ENCODE measurements at places on chromosomes 3 and 15. TPM values are rescaled to one million over a fixed set of nuclear protein-coding genes. Genes with fewer than 3 reads are reported as not detected.
A peak's percentile ranks its signal among the peaks of the same experiment; 100 is the strongest.

Gene SPINT1
- total RNA-seq = 3.2 TPM

Gene IL5RA
- total RNA-seq = not detected

Gene MYL3
- 3.2 TPM for total RNA-seq

Gene MYEF2
- total RNA-seq = 34.5 TPM

Gene CPNE9
- total RNA-seq = not detected

Gene CSPG4
- 90.4 TPM for total RNA-seq

Gene CLDN16
- total RNA-seq = not detected

Gene P2RY13
- 2.7 TPM for total RNA-seq

DNA sequence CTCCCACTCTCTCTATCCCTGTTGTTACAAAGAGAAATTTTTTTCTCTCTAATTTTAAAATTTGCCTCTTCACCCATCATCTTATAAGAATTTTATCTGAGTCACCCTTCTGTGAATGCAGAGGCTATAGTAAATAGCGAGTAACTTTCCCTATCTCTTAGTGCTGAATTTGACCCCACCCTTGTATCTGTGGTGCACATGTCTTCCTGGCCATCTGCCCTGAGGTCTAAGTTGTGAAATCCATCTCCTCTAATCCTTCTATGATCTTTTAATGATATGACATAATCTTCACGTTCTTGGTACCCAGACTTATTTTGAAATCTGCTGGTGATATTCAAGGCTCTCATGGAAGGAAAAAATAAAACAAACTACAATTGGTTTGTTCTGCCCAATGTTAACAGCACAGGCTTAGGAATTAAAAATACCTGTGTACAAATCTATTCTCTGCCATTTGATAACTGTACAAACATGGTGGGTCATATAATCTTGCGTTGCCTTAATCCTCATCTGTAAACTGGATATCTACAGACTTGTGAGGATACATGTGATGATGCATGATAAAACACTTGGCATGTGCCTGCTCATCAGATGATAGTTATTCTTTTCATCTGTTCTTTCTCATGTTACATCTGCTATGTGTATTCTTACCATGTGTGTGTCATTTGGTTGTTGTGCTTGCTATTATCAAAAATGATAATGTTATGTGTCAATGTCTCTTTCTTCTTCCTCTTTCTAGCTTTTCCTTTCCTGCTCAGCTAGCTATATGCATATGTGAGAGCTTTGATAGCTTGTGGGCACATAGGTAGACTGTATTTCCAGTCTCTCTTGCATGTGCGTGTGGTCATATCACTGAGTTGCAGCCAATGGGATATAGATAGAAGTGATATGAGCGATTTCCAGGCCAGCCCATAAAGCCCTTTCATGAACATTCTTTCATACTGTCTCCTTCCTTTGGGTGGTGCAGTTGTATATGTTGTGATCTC is 13.7 kb upstream of the CCR3 start:
- no peak for DNase-seq

DNA sequence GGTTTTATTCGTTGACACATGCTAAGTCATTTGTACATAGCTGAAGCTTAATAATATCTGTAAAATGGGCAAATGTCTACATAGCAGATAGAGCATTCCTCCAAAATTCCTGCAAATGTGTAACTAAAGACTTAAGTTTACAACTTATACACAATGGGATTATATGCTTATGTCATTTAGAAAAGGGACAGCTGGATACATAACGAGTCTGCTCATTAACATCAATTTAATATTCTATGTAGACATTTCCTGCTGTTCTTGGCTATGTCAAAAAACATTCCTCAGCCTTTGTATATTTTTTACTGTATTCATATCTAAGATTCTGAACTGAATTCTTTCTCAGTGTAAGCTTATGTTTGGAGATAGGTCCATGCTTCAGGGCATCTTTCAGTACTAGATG is 762.2 kb downstream of the NR2F2 start:
- no peak for DNase-seq

DNA sequence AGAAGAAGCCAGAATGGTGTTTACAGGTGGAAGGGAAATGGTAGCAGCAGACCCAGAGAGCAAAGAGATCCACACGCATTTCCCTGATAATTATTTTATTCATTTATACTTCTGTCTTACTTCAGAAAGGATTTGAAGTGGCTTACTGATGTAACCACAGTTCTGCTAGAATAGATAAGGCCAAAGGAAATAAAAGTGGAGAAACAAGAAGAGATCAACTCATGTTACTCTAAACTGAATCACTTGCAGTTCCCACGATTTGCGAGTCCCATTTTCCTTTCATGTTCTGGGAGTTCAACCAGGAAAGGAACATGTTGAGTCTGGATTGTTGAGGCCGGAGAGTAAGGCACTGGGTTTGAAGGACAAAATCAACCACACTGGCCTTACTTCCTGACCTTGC is 151.8 kb downstream of the MYRIP start:
- DNase-seq = no peak

GRCh38 chr15:62107571-62108121 is 40.9 kb downstream of the C2CD4A start:
- DNase-seq = no peak

DNA sequence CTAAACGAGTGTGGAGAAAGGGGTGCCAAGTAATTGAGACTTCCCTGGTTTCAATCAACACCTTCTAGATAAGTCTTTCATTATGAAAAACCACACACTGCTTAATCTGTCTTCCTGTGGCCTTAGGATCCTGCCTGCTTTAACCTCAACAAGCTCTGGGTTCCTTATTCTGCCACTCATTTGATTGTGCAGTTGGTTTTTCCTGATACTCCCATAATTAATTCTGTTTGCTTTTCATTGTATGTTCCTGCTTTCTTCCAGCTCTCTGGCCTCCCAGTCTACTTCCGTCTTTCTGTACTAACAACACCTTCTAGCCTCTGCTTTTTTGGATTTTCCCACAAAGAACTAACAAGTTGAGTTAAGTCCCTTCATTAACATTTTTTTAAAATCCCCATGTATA is 20.2 kb upstream of the GCNT3 start:
- no peak for DNase-seq

GRCh38 chr3:130850044-130850797 is 43.7 kb upstream of the ATP2C1 start:
- no peak for DNase-seq

GRCh38 chr3:166526881-166527280 is 689.7 kb upstream of the BCHE start:
- no peak for DNase-seq

DNA sequence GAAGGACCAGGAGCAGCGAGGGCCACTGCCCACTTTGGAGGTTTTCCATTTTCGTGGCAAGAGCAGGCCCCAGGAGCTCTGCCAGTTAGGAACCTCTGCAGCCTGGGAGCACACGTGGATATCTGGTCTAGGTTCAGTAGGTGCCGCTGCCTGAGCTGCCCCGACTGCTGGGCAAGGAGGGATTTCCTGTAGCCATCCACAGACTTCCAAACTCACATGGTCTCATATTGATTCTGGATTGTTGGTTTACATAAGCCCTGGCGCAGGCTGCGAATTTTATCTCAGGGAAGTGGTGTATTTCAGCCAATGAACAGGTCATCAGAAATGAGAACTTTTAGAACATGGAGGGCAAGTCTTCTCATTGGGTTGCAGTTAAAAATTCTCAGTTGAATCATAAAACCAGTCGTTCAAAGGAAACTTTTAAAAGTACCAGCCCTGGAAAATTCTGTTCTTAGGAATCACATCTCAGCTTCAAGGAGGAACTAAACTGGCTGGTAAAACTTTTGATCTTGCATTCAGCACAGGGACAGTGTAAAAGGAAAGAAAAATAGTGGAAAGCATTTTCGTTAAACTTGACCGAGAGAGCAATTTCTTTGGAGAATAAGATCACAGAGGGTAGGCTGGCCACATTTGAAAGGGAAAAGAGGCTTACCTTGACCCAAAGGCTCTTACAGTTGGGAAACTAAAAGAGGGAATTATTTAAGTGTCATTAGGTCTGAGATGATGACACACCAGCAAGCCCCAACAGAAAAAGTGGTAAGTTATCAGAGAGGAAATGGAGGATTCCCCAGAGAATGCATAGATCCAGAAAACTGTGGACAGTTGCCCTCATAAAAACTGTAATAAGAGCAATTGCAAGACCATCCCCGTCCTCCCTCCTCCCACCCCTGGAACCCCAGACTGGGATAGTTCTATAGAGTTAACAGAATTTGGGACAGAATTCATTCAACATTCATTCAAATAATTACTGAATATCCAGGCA is 6.4 kb upstream of the RTP3 start:
- DNase-seq = no peak

- no peak for DNase-seq
These were observed 59.4 kb downstream of the NME9 start for GRCh38 chr3:138270245-138270644.

DNA sequence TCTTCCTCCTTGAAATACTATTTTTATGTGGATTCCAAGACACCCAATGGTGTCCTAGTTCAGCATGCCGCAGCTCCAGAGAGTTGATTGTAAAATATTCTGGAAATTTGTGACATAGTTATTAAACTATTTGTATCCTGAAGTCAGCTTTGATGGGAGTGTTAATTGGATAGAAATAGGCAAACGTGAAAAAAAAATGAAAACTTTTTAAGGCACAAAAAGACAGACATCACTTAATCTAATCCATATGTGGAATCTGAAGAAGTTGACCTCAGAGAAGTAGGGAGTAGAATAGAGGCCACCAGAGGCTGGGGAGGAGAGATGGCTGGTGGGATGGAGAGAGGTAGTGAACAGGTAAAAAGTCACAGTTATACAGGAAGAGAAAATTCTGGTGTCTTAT is 704.2 kb downstream of the ROBO1 start:
- no peak for DNase-seq

DNA sequence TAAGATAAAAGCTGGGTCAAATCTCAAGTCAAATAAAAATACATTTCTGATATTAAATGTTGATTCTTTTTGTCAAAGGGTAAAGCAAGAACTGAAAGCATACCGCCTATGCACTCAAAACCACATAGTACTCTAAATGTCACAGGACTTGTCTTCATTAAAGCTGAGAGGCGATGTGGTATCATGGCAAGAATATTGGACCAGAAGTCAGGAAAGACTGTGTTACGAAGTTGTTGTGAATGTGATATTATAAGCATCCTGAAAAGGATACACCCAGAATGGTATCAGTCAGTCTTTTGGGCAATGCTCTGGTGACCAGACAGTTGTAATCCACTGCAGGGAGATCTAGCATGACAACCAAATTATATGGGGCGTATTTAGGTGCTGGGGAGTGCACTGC is 33.8 kb downstream of the TIGIT start:
- no peak for DNase-seq

DNA sequence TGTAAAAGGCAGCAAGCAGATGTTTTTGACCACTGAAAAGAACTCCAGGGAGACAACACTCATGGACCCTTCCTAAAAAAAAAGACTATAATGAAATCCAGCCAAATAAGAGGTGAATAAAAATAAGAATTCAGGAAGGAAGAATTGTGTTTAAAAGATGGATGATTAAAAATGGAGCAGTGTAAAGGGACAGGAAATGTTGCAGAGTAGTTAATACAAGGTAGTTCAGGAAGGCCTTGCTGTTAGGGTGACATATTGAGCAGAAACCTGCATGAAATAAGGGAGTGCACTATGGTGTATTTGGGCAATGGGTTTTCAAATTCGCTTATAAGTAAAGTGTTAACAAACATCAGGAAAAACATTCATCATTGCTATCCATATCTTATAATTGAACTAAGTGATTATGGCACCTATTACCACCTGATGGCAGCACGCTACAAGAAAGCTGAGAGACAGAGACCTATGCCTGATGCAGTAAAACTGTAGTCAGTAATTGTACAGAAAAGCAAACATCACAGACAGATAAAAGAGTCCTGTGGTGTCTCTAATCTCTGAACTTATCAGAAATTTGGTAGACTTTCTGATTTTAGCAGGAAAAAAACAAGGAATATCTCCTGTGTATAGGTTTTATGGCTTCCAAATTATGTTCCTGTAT is 5.8 kb upstream of the DBR1 start:
- DNase-seq = no peak

DNA sequence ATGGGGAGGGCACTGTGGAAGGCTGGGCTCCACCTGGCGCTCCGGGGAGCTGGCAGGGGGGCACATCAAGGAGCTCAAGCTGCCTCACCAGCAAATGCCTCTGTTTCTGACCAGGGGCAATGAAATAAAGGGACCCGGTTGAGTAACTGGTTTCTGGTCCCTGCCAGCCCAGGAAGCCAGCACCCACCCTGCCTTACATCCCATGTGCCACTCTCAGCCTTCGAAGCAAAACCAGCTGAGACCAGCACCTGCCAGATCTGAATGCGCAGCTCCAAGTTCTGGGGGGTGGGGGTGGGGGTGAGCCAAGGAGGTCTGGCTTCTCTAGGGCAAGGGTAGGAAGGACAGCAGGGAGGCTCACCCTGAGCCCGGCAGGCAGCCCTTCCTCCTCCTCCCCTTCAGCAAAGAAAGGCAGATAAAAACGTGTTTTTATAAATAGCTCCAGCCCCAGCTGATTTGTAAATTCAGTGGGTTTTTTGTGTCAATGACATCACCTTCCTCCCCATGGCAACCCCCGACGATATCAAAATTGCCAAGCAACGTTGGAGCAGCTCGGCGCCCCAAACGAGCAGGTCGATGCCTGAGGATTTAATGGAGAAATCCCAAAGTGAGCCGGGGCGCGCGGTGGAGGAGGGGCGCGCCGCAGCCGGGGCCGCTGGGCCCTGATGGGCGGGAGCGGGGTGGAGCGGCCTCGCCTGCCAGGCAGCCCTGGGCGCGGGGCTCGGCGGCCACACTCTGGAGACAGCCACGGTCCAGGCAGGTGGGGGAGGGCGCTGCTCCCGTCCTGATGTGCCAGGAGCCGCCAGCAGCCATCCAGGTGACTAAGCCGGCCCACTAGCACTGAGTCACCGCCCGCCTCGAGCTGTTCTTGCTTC is at the start of gene PAK6:
TSS of gene PAK6 (plus strand) at position 532 of the 872 bp plus-strand sequence. CDS start 25,723 bp downstream, outside the sequence.
- no peak for DNase-seq

- DNase-seq = no peak
These were observed 463.3 kb upstream of the CBLB start for GRCh38 chr3:106332129-106332528.

- no peak for DNase-seq
These were observed 241.7 kb upstream of the SUCLG2 start for GRCh38 chr3:67896130-67896529.

DNA sequence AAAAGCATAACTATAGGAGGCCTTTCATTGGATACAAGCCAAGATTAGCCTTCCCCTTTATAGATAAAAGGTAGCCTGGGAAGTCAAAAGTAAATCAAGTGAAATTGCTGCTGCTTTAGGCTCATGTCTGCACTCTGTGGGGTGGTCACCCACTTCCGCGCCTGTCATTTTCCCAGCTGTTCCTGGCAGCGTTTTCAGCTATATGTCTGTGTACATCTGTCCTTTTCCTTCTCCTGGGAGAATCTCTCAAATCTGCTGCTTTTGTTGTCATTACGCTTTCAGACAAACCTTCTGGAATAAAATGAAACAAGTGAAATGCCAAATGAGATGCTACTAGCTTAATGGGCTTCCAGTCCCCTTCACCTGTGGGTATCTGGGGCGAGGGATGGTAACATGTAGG is 211.8 kb downstream of the MCTP2 start:
- no peak for DNase-seq

DNA sequence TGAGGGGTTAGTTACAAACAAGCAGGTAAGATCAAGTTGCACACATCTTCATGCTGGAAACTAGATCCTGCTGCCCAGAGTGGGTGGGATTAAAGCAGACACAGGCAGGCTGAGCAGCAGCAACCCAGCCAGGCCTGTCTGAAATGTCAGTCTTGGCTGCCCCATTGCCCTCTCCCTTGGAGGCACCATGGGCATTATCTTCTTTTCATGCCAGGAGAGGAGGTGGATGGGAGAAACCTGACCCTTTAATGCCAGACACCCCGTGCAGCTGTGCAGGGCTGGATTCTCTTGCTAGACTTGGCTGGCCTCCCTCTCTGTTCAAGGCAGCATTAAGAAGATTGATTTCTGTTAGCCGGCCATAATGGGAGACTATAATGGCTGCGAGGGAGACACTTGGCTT is 23.0 kb upstream of the EPHB1 start:
- no peak for DNase-seq

GRCh38 chr3:69370156-69370883 is 15.6 kb downstream of the FRMD4B start:
- peak; percentile 89 for DNase-seq

All from posterior vena cava (tissue), 2 donors.